NCI-H82 (cell line): ENCODE measurements at places on chromosomes 12 and 14.

DNA sequence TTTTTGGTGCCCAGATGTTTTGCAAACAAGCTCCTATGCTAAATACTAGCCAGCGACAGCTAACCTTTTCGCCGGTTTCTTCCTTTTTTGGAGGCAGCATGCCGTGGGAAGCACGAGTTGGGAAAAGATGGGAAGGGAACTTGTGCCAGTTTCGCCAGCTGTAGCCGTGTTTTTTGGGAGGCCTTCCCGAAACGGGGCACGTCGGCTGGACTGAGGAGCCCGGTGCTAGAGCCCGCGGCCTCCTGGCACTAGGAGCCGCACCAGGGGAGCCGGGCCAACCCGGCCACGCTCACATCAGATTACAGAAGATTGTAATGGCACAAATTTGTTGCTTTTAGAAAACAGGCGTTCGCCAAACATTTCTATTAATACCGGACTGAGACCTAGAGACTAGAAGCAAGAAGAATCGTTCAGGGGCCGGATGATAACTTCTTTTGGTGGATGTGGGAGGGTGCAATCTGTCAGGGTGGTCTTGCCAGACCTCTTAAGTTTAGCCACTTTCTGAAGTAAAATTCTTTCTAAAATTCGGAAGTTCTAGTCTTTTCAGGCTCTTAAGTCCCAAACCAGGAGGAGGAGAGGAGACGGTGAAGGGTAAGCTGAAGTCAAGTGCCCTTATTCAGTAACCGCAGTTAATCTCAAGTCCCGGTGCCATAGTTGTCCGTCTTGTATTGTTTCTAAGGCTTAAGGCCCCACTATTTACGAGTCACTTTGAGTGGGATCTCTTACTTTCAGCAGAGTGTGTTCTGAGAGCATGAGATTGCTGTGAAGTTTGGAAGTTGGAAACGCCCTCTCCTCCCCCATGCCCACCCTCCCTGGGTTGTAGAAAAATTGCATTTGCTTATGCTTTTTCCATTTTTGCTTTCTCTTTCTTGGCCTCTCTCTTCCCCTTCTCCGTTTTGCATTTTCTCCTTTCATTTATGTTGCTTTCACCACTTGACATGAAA lies 1.3 kb downstream of the RASSF3 start:
- peak; percentile 42 for DNase-seq

DNA sequence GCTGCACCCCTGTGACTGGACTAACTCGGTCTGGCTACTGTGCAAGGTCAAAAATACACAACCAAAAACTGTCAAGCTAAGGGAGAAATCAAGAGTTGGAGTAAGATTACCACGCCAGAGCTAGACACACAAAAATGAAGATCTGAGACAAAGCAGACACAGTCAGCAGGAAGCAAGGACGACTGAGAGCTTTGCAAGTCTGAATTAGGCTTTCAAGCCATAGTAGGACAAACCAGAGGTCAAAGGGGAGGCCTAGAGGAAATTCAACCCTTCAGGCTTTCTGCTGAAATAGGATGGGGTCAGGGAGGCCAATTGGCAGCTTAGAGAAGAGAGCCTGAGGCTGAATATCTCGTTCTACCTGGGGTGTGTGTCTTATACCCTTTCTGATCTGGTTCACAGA lies 117.3 kb downstream of the LLPH start:
- DNase-seq, result no peak

DNA sequence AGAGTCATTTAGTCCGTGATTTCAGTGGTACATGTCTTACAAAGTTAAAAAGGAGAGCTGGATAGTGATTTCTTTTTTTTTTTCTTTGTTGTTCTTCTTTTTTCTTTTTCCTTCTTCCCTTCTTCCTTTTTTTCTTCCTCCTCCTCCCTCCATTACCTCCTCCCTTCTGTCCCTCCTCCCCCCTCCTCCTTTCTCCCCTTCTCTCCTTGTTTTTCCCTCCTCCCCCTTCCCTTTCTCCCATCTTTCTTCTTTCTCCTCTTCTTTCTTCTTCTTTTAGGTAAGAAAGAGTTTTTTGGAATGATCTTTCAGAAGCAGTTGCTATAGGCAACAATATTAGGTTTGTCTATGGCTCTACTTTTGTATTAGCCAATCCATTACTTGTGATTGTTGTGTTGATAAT lies 368.6 kb downstream of the RAD51B start:
- DNase-seq, result no peak

DNA sequence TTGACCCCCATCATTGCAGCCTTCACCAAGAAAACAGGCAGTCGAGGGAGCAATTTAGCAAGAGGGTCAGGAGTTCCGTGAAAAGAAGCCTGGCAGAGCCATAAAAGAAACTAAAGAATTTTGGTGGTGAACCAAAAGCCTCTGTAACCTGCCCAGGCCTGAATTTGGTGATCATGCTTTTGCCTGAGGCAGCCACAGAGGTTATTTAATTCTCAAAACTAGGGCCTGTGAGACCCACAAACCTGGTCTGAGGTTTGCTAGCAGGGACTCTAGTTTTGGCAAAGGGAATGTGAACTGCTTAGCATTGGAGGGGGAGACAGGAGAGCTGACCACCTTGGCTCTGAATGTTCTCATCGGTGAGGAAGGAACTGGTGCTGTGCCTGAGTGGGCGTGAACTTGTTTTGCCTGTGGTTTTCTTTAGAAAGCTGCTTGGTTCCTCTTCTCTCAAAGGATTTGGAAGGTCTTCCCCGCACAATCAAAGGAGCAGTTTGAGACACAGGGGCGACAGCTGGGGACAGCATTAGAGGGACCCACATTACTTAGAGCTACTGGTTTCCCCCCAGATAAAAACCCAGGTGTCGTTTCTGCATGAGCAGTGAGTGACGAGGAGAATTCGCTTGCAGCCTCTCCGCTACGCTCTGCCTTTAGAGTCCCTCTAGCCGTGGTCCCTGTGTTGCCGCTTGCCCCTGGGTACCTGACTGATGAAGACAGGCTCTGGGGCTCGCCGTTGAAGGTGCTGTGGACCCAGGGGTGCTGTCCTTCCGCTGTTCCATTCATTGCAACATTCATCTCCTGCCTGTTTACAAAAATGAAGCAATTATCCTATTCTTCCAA lies 12.6 kb upstream of the WNT5B start:
- no peak for DNase-seq

GRCh38 chr12:64556231-64556630 lies 54.1 kb upstream of the RASSF3 start:
- DNase-seq, result peak; percentile 13

GRCh38 chr14:98477935-98478334 lies 794.1 kb downstream of the BCL11B start:
- DNase-seq, result no peak
